WTC11 (cell line): ENCODE measurements at places on chromosomes 6 and 20. TPM values are rescaled to one million over a fixed set of nuclear protein-coding genes. Genes with fewer than 3 reads are reported as not detected.

The MATN4 gene
- 1.9 to 2.5 TPM (median 2.2 TPM) in 3 replicates for total RNA-seq

The IGF2R gene
- total RNA-seq = 59.4 to 75.3 TPM (median 62.3 TPM) in 3 replicates

The PAQR8 gene
- 11.1 to 12.5 TPM (median 11.7 TPM) in 3 replicates for total RNA-seq

The OTOR gene
- not detected in 3 replicates for total RNA-seq

The SLC52A3 gene
- 6.9 to 7.7 TPM (median 7.3 TPM) in 3 replicates for total RNA-seq

The COL11A2 gene
- 3.0 to 4.4 TPM (median 3.7 TPM) in 3 replicates for total RNA-seq

The SLC35D3 gene
- 0.37 to 0.78 TPM (median 0.39 TPM) in 3 replicates for total RNA-seq

The PARD6B gene
- total RNA-seq = 29.6 to 38.0 TPM (median 37.5 TPM) in 3 replicates

The POLR1C gene
- 32.8 to 46.6 TPM (median 34.2 TPM) in 3 replicates for total RNA-seq

The RHAG gene
- total RNA-seq = 0.30 to 0.60 TPM (median 0.31 TPM) in 3 replicates

The HMGN4 gene
- 57.1 to 67.4 TPM (median 57.6 TPM) in 3 replicates for total RNA-seq

The TFAP2B gene
- total RNA-seq = not detected in 3 replicates

The SALL4 gene
- 156 to 204 TPM (median 203 TPM) in 3 replicates for total RNA-seq

The KIF16B gene
- total RNA-seq = 7.5 to 7.9 TPM (median 7.6 TPM) in 3 replicates

The MRAP2 gene
- 4.8 to 5.2 TPM (median 4.9 TPM) in 3 replicates for total RNA-seq

The DAAM2 gene
- total RNA-seq = 2.0 to 3.1 TPM (median 3.0 TPM) in 3 replicates

The LKAAEAR1 gene
- 0.53 to 1.7 TPM (median 0.73 TPM) in 3 replicates for total RNA-seq

The CAPN11 gene
- 2.3 to 3.3 TPM (median 3.2 TPM) in 3 replicates for total RNA-seq

The RAET1E gene
- not detected in 3 replicates for total RNA-seq
